ENCODE measurements at places on chromosomes 1 and 21. TPM values are rescaled to one million over a fixed set of nuclear protein-coding genes. Genes with fewer than 3 reads are reported as not detected.

The TLR5 gene
- total RNA-seq: 0.63 TPM

The RNF207 gene
- 16.0 TPM for total RNA-seq

The KCNC4 gene
- total RNA-seq: 5.9 TPM

The RNU1-3 gene
- total RNA-seq: under 0.01 TPM

The PROX1 gene
- 17.8 TPM for total RNA-seq
